Endothelial cell of umbilical vein (primary cell): ENCODE measurements at places on chromosomes 11 and 22. TPM values are rescaled to one million over a fixed set of nuclear protein-coding genes. Genes with fewer than 3 reads are reported as not detected.
A peak's percentile ranks its signal among the peaks of the same experiment; 100 is the strongest.

The CD3E gene
- polyA plus RNA-seq: not detected in 2 replicates

- peak; percentile 81 for DNase-seq
Observed at GRCh38 chr11:13338019-13338426, 60.4 kb downstream of the BMAL1 start.

- peak; percentile 48 for DNase-seq
Observed at GRCh38 chr22:22770280-22770871, 117.2 kb upstream of the IGLL5 start.

GRCh38 chr22:47543447-47543846, 781.0 kb downstream of the TBC1D22A start:
- DNase-seq: no peak

- no peak for DNase-seq
Observed at GRCh38 chr11:117466966-117467365, 139.3 kb downstream of the CEP164 start.

DNA sequence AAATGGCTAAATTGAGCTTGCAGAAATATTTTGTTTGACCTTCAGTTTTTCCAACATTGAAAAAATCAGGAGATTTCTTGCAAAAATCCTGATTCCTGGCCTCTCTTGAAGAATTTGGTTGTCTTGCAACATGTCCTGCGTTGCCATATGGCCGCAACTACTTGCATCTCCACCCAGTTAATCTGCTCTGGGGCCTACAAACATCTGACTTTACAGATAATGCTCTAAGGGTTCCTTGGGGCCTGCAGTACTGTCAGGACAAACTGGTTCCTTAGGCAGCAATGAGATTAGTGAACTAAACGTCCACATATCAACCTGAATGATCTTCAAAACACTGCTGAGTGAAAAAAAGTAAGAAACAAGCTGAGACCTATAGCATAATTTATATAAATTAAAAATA, 36.6 kb upstream of the FEZ1 start:
- DNase-seq: no peak
